Activated CD4-positive, alpha-beta memory T cell treated with anti-CD3 and anti-CD28 coated beads for 36 hours (primary cell): ENCODE measurements at places on chromosomes 6 and 20. TPM values are rescaled to one million over a fixed set of nuclear protein-coding genes. Genes with fewer than 3 reads are reported as not detected.

DNA sequence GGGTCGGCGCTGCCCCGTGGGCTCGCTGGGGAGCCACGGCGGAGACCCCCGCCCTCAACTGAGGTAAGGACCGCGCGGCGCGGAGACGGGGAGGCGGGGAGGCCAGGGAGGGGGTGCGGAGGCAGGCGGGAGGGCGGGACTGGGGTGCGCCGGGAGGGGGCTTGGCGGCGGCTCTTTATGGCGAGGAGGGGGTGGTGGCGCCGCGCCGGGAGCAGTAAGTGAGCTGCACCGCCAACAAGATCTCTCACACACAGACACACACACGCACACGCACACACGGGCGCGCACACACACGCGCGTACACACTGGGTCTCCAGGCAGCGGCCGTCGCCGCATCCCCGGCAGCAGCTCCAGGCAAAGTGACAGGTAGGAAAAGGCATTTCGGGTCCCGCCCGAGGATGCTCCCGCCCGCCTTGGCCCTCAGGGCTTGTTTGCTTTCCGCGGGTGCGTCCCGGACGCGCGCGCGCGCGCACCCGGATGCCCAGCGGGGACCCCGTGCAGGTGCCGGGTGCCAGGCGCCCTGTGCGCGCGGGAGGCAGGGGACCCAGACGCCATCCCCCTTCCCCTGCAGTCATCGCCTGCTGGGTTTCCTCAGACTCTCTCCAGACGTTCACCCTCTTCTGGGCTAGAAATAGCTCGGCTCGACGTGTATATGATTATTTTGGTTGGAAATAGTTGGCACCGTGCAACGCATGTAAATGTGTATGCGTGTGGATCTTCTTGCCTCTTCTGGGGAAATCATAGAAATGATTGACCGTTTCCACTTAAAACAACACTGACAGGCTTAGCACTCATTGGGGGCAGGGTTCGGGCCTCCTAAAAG is at the start of gene PLCB4:
Gene PLCB4 (plus strand): TSS at position 247 of the 823 bp plus-strand sequence. CDS start 238,728 bp downstream, outside the sequence.
- H3K4me3 ChIP-seq, result no peak within 1 kb of the TSS
- DNase-seq, result no peak
- peaks cover 15% of the 10 kb centered on the region for H3K27me3 ChIP-seq
- no peak within 1 kb of the TSS for H3K27ac ChIP-seq
- H3K36me3 ChIP-seq, result peaks cover 2% of the 10 kb centered on the region
- H3K4me1 ChIP-seq, result peaks cover 2% of the 10 kb centered on the region

POPDC3 gene
- total RNA-seq, result not detected

- no peak for DNase-seq
- peaks cover 7% of the 10 kb centered on the region for H3K27me3 ChIP-seq
- H3K36me3 ChIP-seq, result no peaks in the 10 kb centered on the region
Observed at GRCh38 chr6:52049252-52050050, 38.0 kb downstream of the PKHD1 start.

HFE gene
- 1.0 TPM for total RNA-seq

DNA sequence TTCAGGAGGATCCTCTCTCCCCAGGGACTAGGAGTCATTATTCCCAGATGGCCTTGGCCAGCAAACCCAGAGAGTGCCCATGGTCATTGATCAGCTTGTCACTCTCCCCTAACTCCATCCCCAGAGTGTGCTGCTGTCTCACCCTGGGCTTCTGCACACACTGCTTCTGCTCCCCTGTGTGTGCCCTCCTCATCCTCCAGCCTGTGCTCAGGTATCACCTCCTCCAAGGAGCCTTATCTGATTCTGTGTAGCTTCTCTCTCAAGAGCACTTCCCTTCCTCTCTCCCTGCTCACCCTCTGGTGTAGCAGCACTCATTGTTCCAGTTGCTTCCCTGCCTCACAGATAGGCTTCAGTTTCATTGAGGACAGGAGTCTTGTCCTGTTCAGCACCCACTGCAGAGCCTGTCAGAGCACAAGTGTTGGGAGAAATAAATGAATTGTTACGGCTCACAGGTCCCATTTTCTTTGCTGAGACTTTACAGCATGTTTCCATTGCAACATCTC is 102.4 kb downstream of the JAG1 start:
- H3K4me3 ChIP-seq, result no peak overlapping the region
- H3K4me1 ChIP-seq, result peaks cover 24% of the 10 kb centered on the region
- no peak overlapping the region for H3K27ac ChIP-seq
- no peak for DNase-seq

- no peak overlapping the region for H3K27ac ChIP-seq
- no peak overlapping the region for H3K4me3 ChIP-seq
- H3K36me3 ChIP-seq, result no peaks in the 10 kb centered on the region
- H3K4me1 ChIP-seq, result no peaks in the 10 kb centered on the region
- peaks cover 6% of the 10 kb centered on the region for H3K27me3 ChIP-seq
Observed at GRCh38 chr6:1228754-1229191, 83.1 kb upstream of the FOXQ1 start.

GRCh38 chr20:56202493-56203077 is 45.9 kb upstream of the MC3R start:
- no peaks in the 10 kb centered on the region for H3K4me1 ChIP-seq
- DNase-seq, result no peak
- H3K27me3 ChIP-seq, result no peaks in the 10 kb centered on the region
- H3K27ac ChIP-seq, result no peak overlapping the region

- peak overlapping the region; percentile 79 for H3K27ac ChIP-seq
- peaks cover 25% of the 10 kb centered on the region for H3K36me3 ChIP-seq
- H3K4me3 ChIP-seq, result no peak overlapping the region
- H3K4me1 ChIP-seq, result peaks cover 25% of the 10 kb centered on the region
- H3K27me3 ChIP-seq, result no peaks in the 10 kb centered on the region
Observed at GRCh38 chr20:2955257-2955970, 82.1 kb downstream of the PTPRA start.
